ENCODE measurements at places on chromosomes 5 and 9. TPM values are rescaled to one million over a fixed set of nuclear protein-coding genes. Genes with fewer than 3 reads are reported as not detected.

Gene EGFL7
- 1,043 TPM for total RNA-seq

- DNase-seq, result no peak
- no peak overlapping the region for H3K27ac ChIP-seq
- no peaks in the 10 kb centered on the region for H3K36me3 ChIP-seq
- H3K4me3 ChIP-seq, result no peak overlapping the region
- no peaks in the 10 kb centered on the region for H3K4me1 ChIP-seq
Measured at GRCh38 chr5:128472919-128473318, 65.1 kb downstream of the FBN2 start.

Gene BARHL1
- not detected for total RNA-seq

- peaks cover 18% of the 10 kb centered on the region for H3K36me3 ChIP-seq
- DNase-seq, result no peak
Measured at GRCh38 chr9:132910376-132910775, 31.7 kb downstream of the SPACA9 start.

- no peaks in the 10 kb centered on the region for H3K27me3 ChIP-seq
- no peak overlapping the region for H3K4me3 ChIP-seq
- no peaks in the 10 kb centered on the region for H3K36me3 ChIP-seq
- no peak for DNase-seq
- no peak overlapping the region for H3K27ac ChIP-seq
Measured at GRCh38 chr9:88951155-88951542, 40.1 kb upstream of the S1PR3 start.

Gene CDH9
- total RNA-seq, result not detected

All from endothelial cell of umbilical vein (primary cell).